Mesenchymal stem cell (in vitro differentiated cells and primary cell): ENCODE measurements at places on chromosomes 13 and 19.
A peak's percentile ranks its signal among the peaks of the same experiment; 100 is the strongest.

- no peaks in the 10 kb centered on the region for H3K4me1 ChIP-seq
- peak; percentile 67 for DNase-seq
- no peaks in the 10 kb centered on the region for H3K27me3 ChIP-seq
- H3K36me3 ChIP-seq, result no peaks in the 10 kb centered on the region
- no peak overlapping the region for H3K4me3 ChIP-seq
Observed at GRCh38 chr13:47426126-47426849, 529.4 kb upstream of the HTR2A start.

- DNase-seq, result no peak
- H3K4me3 ChIP-seq, result no peak overlapping the region
- no peaks in the 10 kb centered on the region for H3K36me3 ChIP-seq
- H3K4me1 ChIP-seq, result peaks cover 2% of the 10 kb centered on the region
Observed at GRCh38 chr13:107563099-107563925, 652.0 kb downstream of the LIG4 start.

- DNase-seq, result no peak
- no peaks in the 10 kb centered on the region for H3K36me3 ChIP-seq
- no peaks in the 10 kb centered on the region for H3K4me1 ChIP-seq
- no peak overlapping the region for H3K27ac ChIP-seq
Observed at GRCh38 chr13:97512732-97513131, 78.8 kb downstream of the RAP2A start.

DNA sequence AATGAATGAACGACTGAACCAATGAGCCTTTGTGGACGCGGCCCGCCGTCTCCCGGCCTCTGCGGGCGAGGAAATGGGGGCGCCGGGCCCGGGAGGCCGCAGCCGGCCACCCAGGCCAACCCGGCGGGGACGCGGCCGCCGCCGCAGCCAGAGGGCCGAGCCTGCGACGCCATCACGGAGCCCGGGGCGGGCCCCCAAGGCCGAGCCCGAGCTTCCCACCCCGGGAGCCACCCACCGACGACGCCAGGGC, 216 bp downstream of the SUGP2 start:
- H3K27me3 ChIP-seq, result no peaks in the 10 kb centered on the region
- peak overlapping the region; percentile 82 for H3K27ac ChIP-seq
- H3K4me1 ChIP-seq, result peaks cover 11% of the 10 kb centered on the region
- no peak for DNase-seq
- peak overlapping the region; percentile 92 for H3K4me3 ChIP-seq

- H3K27me3 ChIP-seq, result no peaks in the 10 kb centered on the region
- no peaks in the 10 kb centered on the region for H3K4me1 ChIP-seq
- H3K4me3 ChIP-seq, result no peak overlapping the region
Observed at GRCh38 chr13:109496216-109496615, 290.2 kb downstream of the IRS2 start.

GRCh38 chr19:55319785-55320184, 5.4 kb downstream of the TMEM150B start:
- H3K4me3 ChIP-seq, result no peak overlapping the region
- peak; percentile 50 for DNase-seq
- H3K27me3 ChIP-seq, result peaks cover 8% of the 10 kb centered on the region
- H3K4me1 ChIP-seq, result peaks cover 5% of the 10 kb centered on the region
- no peak overlapping the region for H3K27ac ChIP-seq

DNA sequence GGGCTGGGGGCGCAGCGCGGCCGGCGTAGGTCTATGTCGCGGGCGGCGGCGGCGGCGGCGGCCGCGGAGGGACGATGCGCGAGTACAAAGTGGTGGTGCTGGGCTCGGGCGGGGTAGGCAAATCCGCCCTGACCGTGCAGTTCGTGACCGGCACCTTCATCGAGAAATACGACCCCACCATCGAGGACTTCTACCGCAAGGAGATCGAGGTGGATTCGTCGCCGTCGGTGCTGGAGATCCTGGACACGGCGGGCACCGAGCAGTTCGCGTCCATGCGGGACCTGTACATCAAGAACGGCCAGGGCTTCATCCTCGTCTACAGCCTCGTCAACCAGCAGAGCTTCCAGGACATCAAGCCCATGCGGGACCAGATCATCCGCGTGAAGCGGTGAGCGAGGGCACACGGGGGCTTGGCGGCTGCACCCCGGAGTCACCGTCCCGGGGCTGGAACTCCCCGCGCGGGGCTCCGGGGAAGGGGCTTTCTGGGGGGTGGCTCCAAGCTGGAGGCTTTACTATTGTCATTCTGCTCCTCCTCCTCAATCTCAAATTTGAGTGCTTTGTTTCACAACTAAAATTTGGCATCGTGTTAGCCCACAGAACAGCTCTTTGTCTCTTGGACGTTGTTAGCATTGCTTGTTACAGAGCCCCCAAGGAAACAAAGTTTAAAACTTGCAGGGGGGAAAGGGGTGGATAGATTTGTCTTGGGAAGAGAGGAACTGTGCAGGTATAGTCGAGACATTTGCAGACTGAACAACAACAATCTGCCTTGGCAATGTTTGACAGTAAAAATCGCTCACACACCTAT, 630 bp downstream of the RAP2A start:
- DNase-seq, result peak; percentile 51
- peaks cover 11% of the 10 kb centered on the region for H3K36me3 ChIP-seq
- H3K4me3 ChIP-seq, result peak overlapping the region; percentile 85
- peak overlapping the region; percentile 56 for H3K27ac ChIP-seq
